ENCODE measurements at places on chromosomes 7 and 10.

DNA sequence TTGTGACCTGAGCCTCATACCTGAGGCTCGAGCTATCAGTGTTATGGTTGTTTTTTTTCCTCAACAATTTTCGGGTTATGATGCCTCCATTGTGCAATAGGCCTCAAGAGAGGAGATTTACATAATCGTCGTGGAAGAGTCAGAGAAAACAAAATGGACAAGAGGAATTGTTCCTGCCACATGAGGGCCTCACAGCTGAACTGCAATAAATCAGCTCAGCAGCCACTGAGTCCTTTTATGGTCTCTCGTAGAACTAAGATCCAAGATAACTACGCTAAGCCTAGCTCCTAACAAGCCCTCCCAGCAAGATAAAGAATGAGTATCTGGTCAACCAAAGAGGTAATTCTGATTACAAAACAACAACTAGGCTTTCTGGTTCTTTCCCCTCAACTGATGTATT is 336.8 kb downstream of the WDR11 start:
- no peak for DNase-seq

- DNase-seq = no peak
These were observed 21.5 kb downstream of the BTAF1 start for GRCh38 chr10:91944880-91945630.

DNA sequence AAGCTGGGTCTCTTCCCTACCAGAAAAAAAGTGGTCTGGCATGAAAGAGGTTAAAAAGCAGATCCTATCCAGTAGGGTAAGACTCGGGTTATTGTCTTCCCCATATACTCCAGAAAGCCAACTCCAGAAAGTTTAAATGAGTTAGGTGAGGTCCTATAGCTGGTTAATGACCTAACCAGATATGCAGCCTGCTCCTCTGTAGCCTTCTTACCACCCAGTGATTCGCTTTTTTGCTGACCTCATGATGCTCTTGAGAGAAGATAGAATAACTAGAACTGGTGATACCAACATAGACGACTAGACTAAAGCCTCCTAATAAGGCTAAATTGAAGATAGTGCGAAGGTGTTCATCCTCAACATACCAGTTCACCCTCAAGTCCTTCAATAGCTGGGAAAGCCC is 675 bp upstream of the GIMAP1 start:
- no peak for DNase-seq

DNA sequence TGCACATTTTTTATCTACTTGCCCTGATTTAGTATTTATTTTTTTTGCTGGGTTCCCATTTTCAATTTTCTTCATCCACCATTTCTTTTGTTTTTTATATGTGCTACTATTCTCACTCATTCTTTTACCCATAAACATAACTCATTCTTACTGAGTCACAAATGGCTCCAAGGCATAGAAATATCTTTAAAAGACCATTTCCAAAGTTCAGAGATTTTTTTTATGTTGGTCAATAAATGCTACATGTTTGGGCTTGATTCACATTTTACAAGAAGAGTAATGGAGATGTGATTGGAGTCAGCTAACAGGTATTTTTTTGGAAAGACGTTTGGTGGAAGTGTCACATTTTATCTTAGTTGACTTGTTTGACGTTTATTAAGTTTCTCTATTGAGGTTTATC is 1303.2 kb upstream of the LRRTM3 start:
- DNase-seq = no peak

GRCh38 chr7:80134115-80134535 is 506 bp upstream of the GNAI1 start:
- no peak for DNase-seq

GRCh38 chr7:152395112-152395511 is 40.7 kb downstream of the KMT2C start:
- DNase-seq = no peak

DNA sequence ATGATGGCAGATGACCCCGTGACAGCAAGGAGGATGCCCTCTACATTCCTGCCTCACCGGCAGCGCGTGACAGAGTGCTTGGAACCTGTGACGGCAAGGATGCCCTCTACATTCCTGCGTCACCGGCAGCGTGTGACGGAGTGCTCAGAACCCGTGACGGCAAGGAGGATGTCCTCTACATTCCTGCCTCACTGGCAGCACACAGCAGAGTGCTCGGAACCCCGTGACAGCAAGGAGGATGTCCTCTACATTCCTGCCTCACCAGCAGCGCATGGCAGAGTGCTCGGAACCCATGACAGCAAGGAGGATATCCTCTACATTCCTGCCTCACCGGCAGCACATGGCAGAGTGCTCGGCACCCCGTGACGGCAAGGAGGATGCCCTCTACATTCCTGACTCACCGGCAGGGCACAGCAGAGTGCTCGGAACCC is 231.0 kb downstream of the DIP2C start:
- DNase-seq = no peak

- DNase-seq = no peak
These were observed 154.1 kb upstream of the AHR start for GRCh38 chr7:17144322-17144721.

DNA sequence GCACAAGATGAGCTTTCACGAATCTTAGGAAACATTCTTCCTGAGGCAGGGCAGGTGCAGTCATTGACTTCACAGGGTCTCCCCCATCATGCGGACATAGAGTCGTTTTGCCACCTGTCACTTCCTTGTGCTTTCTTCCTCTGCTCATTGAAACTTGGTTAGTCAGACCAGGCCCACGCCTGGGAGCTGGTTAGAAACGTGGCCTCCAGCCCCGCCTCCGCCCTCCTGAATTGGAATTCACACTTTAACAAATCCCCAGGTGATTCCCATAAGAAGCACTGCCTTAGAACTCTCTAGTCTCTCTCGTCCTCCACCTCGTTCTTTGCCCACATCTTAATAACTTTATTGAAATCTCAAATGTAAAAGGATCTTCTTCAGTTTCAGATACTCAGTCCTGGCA is 265.5 kb upstream of the FZD8 start:
- DNase-seq = no peak

GRCh38 chr7:106814887-106815286 is 50.2 kb upstream of the PIK3CG start:
- no peak for DNase-seq

DNA sequence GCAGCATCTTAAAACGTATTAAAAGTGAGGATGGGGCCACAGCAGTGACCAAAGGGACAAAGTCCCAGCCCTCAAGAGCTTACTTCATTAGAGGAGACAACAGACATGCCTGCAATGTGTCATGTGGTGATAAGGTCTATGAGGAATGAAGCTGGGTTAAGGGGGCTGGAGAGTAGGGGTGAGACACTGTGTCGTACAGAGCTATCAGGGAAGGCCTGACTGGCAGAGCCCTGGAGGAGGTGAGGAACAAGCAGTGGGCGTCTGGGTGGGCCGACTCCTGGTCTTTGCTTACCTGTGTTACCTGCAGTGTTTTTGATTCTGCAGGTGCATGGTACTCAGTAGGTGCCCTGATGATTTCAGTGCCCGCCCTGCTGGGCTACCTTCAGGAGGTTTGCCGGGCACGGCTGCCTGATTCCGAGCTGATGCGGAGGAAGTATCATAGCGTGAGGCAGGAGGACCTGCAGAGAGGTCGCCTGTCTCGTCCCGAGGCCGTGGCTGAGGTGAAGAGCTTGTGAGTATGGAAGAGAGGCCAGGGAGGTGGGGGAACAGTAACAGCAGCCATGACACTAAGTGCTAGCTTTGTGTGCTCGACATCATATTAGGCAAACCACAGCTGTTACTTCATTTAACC is 7.6 kb downstream of the ZFYVE27 start:
- no peak for DNase-seq

DNA sequence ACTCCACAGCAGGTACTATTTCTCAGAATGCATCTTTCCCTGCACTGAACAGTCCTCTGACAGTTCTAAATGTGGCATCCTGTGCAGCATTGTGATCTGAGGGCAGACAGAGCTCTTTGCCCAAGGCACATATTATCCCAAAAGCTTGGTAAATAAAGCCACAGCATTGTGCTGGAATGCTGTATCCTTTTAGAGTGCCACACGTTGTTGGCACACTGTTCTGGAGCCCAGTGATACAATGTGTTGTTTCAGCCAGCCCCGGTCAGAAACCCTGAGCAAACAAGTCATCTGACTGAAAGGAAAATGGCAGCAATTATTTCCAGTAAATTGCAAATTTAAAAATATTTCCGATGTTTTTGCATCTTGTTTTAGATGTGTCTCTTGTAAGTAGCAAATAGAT is 45.4 kb downstream of the NAMPT start:
- DNase-seq = no peak

DNA sequence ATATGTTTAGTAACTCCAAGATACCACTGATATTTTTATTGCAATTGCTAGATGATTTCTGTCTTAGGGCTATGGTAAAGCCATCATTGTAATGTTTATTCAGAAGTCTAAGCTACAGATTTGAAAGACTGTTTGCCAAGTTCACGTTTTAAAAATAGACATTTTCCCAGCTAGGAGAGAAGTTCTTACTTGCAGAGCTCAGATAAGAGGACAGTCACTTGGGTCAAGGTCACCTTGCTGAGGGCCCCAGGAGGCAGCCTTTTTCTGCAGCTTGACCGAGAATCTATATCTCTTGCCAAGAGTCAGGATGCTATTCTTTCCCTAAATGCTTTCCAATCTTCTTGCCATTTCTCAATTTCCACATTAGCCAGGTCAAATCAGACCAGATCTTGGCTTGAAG is 1011.2 kb downstream of the KCNMA1 start:
- no peak for DNase-seq

- DNase-seq = no peak
These were observed 261.5 kb downstream of the MALRD1 start for GRCh38 chr10:19310066-19310465.

GRCh38 chr7:51286401-51286800 is 30.2 kb downstream of the COBL start:
- DNase-seq = no peak

GRCh38 chr10:3213758-3214515 is 41.4 kb upstream of the PITRM1 start:
- DNase-seq = no peak

DNA sequence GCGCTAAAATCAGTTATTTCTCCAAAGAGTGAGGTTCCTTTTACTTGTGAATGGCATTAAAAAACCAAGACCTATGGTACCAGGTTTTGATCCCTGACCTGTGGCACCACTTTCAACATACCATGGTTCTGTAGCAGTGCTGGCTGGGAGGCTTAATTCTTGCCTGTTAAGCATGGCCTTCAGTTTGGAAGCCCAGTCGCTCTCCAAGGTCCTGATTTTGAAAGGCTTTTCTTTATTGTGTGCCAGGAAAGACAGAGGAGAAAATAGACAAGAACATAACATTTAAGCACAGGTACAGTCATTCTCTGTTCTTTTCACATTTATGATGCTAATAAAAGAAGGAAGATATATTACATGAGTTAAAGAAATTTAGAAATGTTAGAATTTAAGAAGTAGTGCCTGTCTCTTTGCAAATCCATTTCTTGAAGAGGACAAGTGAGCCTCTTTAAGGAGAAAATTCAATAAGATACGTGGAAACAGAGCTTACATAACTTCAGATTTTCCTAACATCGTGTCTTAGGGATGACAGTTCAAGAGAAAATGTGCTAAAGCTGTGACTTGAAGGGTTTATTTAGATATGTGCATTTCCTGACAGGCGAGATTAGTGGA is 357.6 kb downstream of the DPP6 start:
- no peak for DNase-seq

- DNase-seq = no peak
These were observed 5.0 kb upstream of the WBP1L start for GRCh38 chr10:102738692-102739121.

DNA sequence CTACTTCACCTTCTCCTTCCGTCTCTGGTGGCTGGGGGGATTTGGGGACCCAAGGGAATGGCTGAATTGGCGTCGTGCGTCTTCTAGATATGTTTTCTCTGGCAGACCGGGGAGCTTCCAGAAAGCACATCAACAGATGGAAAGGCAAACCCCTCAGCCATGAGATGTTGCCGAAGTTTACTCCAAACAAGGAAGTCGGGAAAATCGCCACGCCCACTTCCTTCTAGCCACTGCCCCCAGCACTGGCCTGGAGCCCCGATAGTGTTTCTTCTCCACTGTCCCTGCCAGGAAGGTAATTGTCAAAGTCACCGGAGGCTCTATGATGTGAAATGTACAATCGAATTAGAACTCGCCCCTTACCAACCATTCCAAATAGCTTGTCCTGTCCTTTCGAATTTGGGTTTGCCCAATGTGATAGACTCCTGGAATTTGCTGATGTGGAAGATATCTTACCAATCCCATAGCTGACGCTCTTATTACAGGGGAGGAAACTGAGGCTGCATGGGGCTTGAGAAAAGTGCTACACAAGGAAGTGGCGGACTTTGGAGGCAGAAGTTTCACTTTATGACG is 191.0 kb downstream of the LSM5 start:
- DNase-seq = no peak

- DNase-seq = no peak
These were observed 60.7 kb downstream of the CD36 start for GRCh38 chr7:80699045-80699638.

GRCh38 chr10:18157881-18158280 is 17.7 kb downstream of the CACNB2 start:
- DNase-seq = no peak

GRCh38 chr7:2870471-2870931 is 26.4 kb upstream of the GNA12 start:
- DNase-seq = peak; percentile 64

GRCh38 chr7:149423449-149424110 is 37.3 kb downstream of the ZNF777 start:
- no peak for DNase-seq

- DNase-seq = no peak
These were observed 53.7 kb downstream of the ZRANB1 start for GRCh38 chr10:124995605-124996004.

GRCh38 chr10:35377050-35377728 is 40.9 kb downstream of the CCNY start:
- no peak for DNase-seq

DNA sequence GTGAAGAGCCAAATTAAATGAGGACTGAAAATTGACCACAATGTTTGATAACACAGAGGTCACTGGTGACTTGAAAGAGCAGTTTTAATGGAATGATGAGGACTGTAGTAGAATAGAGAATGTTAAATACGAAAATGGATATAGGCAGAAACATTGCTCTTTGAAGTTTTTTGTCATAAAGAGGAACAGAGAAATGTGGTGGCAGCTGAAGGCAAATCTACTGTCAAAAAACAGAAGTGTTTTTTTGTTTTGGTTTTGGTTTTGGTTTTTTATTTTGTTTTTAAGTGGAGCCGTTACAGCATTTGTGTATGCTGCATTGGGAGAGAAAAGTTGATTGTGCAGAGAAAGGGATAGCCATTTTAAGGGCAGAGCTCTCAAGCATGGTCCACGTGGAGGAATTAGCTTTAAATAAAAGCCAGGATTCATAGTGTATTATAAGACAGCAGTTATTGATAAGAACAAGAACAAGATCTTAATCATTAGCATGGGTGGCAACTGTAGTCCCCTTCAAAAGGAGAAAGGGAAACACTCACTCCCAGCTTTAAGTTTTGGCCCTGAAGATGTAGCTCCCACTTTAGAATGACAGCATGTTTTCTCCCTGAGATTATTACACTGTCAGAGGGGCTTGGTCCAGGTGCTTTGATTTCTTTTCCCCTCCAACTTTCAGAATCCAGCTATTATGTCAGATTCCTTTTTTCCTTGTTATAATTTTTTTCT is 156.7 kb upstream of the BET1 start:
- DNase-seq = no peak

- DNase-seq = no peak
These were observed 268.9 kb downstream of the ADK start for GRCh38 chr10:74419958-74420375.

GRCh38 chr10:99296605-99297004 is 32.6 kb upstream of the CNNM1 start:
- no peak for DNase-seq

GRCh38 chr7:158406801-158407200 is 180.8 kb downstream of the PTPRN2 start:
- no peak for DNase-seq

- DNase-seq = no peak
These were observed 5.9 kb upstream of the MYPN start for GRCh38 chr10:68103261-68103878.
